ENCODE measurements at places on chromosomes 13 and 19.

DNA sequence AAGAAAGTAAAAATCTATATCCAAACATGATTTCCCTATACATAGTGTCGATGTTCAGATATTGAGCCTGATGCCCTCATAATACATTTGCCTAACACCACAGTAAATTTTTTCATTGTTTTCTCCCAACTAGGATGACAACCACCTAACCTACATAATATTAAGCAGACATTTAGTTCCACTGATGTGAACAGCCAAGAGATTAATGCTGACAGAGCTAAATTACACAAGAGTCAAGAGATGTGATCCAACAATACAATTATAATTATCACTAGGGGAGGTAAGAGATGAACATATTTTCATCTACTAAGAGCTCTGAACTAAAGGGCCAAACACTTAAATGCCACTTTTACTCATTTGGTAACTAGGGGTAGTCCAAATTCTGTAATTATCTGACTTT, 145.9 kb downstream of the DACH1 start:
- DNase-seq = no peak

GRCh38 chr19:17658666-17659065, 29.5 kb downstream of the UNC13A start:
- DNase-seq = no peak

- DNase-seq = no peak
These were observed 15.8 kb downstream of the ACTN4 start for GRCh38 chr19:38663156-38663651.

DNA sequence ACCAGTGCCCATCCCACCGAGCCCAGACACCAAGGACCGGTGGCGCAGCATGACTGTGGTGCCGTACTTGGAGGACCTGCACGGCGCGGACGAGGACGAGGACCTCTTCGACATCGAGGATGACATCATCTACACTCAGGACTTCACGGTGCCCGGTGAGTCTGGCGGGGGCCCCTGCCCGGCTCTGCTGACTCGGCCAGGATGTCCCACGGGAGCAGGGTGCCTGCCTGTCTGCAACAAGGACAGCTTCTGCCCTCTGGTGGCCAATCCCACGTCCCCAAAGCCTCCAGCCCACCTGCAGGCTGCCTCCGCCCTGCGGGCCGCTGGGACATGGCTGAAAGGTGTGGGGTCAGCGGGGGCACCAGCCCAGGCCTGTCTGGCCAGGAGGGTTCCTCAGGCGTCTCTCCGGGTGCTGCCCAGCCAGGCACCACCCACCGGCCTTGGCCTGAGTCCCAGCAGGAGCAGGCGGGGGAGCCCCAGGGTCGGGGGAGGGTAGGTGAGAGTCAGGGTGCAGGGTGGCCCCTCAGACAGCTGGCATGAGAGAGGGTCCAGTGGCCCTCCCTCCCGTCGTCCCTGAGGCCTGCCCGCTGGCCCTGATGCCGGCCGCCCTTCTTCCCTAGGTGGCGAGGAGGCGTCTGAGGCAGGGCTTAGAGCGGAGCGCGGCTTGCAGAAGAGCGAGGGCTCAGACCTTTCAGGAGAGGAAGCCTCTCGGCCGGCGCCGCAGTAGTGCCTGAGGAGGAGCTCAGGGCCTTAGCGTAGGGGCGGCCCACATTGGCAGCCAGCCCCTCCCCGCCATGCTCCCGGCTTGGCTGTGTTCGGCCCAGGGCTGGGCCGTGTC, 14.6 kb downstream of the CBARP start:
- DNase-seq = no peak

DNA sequence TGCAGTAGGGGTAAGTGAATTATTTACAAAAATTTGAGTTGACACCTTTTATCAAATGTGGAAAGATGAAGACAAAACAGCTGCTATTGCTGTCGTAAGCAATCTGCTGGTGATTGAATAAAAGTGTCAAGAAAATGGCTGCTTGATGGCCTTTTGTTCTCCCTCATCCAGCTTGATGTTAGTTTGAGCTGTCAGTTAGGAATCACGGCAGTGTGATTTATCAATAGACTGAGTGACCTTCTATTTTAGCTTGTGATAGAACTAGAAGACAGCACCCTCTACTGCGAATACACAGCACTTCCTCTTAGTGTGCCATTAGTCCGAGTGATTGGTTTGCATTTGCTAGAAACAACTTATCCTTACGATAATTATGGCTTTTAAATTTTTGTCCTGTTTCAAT, 76.3 kb downstream of the MZT1 start:
- DNase-seq = peak; percentile 11

DNA sequence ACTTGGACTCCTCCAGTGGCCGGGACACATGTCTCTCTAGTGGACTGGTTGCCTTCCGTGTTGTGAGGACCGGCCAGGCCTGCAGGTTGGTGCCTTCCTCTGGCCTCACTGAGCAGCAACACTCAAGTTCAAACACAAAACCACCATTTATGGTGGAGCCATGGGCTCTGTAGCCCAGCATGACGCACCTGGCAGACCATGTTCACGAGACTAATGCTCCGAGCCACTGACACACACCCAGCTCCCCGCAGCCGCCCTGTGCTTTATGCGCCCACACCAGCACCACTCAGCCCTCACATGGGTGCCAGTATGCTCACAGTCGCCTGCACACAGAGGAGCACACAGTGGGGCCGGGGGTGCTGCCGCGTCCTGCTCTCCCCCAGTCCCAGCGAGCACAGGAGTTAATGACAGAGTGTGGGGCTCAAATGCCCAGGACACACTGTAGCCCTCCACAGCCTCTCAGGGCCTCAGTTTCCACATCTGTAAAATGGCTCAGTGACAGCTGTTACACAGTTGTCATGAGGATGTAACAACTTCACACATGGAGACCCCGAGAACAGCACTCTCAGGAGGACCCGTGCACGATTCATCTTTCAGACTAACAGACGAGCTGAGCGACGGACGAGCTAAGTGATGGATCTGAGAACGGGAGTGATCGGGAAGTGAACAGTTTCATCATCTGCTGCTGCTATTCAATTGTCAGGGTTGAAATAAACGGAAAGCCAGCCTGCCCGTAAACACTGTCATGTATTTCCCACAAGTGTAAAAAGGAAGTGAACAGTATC, 7.8 kb downstream of the GAS6 start:
- DNase-seq = no peak

GRCh38 chr19:43674596-43674995, 4.6 kb upstream of the PLAUR start:
- DNase-seq = no peak

GRCh38 chr13:100336795-100337516, 248.1 kb downstream of the PCCA start:
- no peak for DNase-seq

GRCh38 chr13:72255908-72256307, 388.9 kb upstream of the DACH1 start:
- DNase-seq = peak; percentile 16

- no peak for DNase-seq
These were observed 8.8 kb downstream of the ZNF525 start for GRCh38 chr19:53374288-53374687.

DNA sequence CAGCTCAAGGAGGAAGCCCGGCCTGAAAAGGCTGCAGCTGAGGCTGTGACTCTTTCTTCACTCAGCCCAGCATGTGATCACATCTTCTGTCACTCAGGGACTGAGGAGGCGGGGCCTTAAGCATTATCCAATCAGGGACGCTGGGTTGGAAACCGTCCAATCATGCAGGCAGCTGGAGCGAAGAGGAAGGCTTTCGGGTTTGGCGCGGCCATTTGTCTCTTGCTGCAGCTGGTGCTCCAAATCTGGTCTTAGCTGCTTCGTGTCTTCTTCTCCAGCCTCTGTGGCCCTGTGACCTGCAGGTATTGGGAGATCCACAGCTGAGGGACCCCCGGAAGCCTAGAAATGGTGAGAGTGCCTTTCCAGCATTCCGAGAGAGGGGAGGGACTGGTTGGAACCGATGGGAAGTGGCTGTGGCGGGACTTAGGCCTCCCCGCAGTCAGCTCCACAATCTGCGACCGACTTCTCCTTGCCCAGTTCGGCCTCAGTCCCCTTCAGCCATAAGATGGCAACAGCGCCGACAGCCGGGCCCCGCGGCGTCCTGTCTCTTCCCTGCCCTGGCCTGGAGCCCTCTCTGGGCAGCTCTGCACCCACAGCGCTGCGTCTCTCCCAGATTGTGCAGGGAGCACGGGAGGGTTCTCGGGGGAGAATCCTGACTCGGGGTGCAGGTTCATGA, at the start of gene ZNF90:
ZNF90 (plus strand) TSS at position 210 of the 673 bp plus-strand sequence; CDS start at position 343, 133 bp downstream.
- DNase-seq = no peak

DNA sequence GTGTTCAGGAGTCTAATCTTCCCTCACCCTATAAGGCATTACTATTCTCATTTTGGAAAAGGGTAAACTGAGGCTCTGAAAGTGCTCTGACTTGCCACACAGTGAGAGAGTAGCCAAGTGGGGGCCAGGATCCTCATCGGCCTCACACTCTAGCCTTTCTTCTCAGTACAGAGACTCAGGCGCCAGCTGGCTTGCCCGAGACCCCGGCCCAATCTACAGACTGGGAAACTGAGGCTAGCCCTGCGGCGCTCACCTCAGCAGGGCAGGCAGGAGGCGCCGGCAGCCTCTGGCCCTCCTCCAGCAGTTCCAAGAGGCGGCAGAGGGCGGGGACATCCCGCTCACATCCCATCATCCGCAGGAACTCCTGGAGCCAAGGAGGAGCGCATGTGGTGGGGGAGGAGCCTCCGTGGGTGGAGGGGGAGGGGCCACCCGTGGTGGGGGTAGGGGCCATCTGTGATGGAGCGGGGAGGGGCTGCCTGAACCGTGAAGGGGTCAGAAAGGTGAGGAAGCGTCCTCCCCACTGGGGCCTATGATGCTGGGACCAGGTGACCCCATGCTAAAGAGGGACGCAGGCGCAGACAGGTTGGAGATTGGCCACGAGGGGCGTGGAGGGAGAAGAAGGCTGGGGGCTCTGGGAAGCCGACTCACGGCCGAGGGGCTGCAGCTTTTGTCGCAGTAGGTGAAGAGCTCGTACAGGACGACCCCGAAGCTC, 8.7 kb upstream of the INSL3 start:
- no peak for DNase-seq

Data from HuH-7 (cell line).